ENCODE measurements at places on chromosomes 1 and 21.

- no peak for DNase-seq
These were observed 252.4 kb downstream of the NUF2 start for GRCh38 chr1:163574119-163574518.

DNA sequence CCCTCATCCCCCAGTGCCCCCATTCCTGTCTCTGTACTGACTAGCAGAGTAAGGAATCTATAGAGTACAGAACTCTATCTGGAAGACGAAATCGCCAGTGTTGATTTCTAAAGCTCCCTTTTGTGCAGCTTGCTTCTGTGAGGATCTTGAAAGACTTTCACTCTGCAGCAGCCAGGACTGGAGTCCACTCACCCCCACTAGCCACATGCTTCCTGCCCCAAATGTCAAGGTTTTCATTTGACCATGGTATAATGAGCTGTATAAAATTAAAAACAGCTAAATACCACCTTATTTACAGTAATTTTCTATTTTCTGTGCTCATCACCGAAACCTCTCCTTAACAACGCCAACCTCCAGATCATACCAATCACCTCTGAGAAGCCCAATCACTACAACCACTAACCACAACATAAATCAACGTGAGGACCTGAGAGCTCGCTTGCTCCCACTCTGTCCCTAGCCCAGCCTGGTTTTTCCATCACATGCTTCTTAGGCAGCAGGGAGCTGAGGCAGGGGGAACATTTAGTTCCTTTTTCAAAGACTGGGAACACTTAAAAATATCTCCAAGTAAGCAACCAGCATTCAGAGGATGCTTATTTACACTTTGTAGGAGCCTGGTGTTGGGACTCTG lies 56.1 kb upstream of the IRF2BP2 start:
- DNase-seq: no peak

DNA sequence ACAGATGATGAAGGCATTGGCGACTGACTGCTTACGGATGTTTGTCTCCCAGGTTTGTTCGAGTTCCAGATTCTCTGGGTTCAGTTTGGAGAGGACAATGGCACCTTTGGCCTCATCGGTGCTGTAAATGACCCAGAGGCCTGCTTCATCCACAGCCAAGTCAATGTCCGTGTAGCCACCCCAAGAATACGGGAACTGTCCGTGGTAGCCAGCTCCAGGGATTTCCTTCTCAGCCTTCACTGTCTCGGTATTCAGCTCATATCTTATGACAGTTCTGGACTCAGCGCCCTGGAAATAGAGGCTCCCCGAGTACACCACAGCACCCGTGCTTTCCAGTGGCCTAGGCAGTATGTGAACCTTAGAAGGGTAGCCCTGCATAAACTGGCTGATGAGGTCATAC lies 14.1 kb downstream of the MYOCOS start:
- no peak for DNase-seq

GRCh38 chr1:170590921-170591705 lies 59.1 kb downstream of the GORAB start:
- DNase-seq: no peak

DNA sequence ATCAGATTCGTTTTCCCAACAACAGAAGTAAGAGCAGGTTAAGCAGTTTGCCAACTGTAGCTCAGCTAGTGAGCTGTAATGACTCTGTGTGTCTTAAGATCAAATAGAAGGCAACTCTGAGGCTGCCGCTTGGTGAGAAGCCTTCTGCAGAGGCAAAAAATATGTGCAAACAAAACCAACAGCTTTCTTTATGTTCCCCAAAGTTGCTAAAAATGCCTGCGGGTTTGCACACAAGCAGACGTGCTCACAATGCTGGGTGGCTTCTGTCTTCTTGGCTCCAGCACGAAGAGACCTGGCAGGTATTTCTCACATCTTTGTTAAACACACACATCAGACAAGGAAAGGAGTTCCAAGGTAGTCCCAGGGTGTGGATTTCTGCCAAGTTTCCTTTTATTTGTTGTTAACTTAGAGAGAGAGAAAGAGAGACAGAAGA lies 158.9 kb upstream of the JUN start:
- DNase-seq: no peak
